ENCODE measurements at places on chromosomes 1 and 21.

DNA sequence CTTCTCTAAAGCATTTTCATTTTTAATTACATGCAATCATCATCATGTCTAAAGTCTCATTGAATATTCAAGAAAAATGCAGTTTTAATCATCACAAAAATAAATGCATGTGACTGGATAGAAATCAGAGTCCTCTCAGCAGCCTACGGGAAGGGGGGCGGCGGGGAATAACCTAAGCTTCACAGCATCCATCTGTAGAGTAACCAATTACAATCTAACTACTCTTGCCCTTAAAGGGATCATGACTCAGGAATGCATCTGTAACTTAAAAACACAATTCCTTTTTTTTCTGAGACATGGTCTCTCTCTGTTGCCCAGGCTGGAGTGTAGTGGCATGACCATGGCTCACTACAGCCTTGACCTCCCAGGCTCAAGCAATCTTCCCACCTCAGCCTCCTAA lies 22.6 kb downstream of the MTF1 start:
- DNase-seq: no peak

- no peak for DNase-seq
Measured at GRCh38 chr1:11482701-11483479, 3.9 kb downstream of the DISP3 start.

DNA sequence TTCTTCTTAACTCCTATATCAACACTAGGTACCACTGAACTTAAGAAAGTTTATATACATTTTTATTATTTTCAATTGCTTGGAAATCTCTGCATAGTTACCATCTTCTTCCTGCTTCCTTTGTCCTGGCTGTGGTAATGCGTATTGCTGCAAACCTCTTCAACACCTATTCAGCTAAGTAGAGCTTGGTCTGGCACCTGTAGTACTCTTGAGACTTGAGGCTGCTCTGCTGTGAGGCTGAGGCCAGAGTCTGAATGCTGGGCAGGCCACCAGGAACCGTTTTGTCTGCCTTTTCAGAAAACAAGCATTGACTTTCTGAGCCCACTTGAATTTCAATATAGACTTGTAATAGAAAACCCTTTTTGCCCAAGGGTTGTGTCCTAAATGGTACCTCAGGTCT lies 52.0 kb upstream of the RGS2 start:
- no peak for DNase-seq

- DNase-seq: no peak
Measured at GRCh38 chr1:8963963-8964362, 18.3 kb downstream of the CA6 start.

DNA sequence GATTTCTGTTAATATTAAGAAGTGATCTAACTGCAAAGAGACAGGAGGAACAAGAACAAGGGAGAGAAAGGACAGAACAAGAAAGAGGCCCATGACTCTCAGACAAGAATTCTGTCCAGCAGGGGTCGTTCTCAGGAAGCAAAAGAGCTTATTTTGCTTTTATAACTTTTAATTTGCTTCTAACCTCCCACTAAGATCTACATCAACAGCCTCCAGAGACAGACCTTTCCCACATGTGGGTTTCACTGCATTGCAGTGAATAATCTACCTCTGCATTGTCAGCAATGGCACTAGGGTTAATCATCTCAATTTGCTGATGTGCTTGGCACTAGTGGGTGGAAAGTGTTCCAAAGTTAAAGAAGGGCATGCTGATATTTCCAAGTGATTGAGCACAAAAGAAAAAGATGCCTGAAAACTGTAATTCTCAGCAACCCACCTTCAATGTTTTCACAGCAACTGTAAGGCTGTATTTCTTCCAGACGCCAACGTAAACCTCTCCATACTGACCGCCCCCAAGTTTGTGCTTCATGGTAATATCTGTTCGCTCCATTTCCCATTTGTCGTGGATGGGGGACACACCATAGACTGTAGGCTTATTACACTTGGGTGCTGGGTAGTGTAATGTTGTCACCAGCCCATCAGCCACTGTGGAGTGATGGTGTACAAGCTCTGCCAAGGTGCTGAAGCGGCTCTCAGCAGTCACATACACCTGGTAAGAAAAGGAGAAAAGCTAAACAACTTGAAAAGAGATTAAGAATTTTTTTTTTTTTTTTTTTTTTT lies 39.5 kb downstream of the TOR3A start:
- peak; percentile 27 for DNase-seq

- DNase-seq: no peak
Measured at GRCh38 chr1:91572044-91572443, 71.4 kb downstream of the CDC7 start.

GRCh38 chr1:65431111-65431705 lies 10.7 kb downstream of the LEPR start:
- no peak for DNase-seq

DNA sequence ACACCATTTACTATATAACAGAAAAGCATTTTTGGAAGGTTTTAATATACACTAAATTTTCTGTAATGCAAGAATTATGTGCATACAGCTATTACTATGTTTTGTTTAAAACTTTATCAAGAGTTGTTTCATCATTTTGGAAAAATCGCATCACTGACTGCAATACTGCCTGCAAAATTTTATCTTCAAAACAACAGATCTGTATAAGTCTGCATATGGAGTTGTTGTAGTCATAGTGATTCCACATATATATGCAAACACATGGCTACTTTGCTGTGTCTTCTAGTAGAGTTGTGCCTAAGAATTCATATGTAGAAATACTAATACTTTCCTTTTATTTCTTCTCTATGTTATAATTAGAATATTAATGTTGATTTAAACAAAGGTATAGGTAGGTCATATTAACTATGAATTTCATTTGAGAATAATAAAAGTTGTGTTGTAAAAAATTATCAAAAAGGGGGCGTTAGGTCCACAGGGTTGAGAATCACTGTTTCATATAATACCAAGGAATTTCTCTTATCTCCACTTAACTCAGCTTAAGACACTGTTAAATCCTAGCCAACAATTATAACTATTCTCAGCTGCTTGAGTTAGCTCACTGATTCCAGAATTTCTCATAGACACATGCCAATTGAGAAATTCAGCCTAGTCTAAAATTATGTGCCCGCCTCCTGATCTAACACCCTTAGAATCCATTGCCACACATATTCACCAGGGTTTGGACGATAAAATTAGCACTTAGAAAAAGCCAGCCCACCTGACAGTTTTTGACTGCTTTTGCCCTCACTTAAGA lies 22.9 kb upstream of the LAMC1 start:
- no peak for DNase-seq

DNA sequence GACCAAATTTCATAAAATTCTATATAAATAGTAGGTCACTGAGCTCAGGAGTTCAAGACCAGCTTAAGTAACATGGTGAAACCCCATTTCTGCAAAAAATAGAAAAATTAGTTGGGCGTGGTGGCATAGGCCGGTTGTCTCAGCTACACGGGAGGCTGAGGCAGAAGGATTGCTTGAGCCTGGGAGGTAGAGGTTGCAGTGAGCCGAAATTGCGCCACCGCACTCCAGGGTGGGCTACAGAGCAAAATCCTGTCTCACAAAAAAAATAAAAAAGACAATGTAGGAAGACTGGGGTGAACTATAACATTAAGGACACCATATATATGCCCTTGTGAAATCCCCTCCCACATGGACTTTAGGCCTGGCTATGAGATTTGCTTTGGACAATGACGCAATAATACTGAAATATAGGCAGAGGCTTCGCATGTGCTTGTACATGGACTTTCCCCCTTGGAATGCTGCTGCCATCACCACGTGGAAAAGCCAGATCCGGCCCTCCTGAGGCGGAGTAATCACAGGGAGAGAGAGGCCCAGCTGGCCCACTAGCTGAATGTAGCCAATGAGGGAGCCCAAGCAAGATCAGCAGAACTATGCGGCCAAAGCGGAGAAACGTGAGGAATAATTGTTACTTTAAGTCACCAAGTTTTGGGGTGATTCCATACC lies 13.1 kb upstream of the USP1 start:
- no peak for DNase-seq

DNA sequence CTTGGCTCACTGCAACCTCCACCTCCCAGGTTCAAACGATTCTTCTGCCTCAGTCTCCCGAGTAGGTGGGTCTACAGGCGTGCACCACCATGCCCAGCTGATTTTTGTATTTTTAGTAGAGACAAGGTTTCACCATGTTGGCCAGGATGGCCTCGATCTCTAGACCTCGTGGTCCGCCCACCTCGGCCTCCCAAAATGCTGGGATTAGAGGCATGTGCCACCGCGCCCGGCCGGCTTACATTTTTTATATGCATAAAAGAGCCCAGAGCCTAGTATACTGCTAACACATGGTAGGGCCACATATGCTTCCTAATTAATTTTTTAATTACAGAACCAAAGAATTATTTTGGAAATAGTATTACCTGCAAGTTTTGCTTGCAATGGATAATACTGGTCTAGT lies 1325.4 kb downstream of the PLA2G4A start:
- DNase-seq: no peak

DNA sequence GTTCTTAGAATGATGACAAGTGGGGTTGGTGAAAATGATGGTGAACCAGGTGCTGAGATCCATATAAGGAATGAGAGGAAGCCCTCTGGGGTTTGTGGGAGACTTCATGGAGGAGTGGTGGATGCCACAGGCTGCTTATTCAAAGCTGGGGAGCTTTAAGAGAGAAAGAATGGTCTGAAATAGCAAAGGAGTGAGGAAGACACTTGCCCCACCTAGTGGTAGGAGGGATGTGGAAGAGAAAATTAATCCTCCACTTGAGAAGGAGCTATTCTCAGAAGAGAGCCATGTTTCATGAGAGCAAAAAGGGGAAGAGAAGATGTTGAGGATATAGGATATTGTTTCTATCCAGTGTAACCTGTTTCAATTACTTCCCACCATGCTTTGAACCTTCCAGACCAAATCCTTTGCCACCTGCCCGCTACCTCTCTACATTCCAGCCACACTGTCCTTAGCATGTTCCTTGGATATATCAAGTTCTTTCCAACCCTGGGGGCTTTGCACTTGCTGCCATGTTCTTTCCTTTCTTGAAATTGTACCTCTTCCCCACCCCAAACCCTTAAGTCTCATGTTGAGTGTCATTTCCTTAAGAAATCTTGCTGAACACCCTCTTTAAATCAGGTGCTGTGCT lies 19.6 kb upstream of the ZNF648 start:
- DNase-seq: peak; percentile 7

GRCh38 chr1:215132156-215132555 lies 49.6 kb downstream of the KCNK2 start:
- no peak for DNase-seq

DNA sequence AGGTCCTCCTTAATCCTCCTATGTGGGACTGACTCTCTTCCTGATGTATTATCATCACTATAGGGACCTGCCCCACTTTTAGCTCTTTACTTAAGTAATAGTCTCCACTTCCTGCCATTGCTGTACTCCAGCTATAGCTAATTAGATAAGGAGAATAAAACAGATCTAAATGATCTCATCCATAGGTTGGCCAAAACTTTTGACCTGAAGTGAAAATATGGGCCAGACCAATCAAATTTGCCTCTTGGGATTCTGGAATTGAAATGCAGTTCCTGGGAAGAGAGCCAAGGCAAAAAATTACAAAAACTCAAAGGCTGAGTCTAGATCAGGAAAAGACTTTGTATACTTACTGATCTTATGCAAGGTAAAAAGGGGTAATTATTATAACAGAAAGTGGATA lies 36.1 kb upstream of the PDE4B start:
- DNase-seq: no peak

DNA sequence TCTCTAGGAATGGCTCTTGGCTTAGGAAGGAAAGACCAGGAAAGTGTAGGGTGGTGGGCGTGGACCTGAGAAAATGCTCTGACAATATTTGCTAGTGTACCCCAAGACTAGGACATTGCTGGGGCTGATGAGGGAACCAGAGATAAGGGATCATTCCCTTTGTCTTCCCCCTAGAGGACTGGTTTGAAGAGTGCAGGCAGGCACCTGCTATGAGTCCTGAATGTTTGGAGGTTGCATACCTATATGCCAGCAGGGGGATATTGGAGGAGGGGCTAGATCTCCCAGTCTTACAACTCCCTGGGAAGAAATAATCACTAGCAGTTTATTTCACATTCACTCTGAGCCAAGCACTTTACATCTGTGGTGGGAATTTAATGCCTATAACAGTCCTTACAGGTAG lies 6.0 kb upstream of the BCL10 start:
- DNase-seq: no peak

DNA sequence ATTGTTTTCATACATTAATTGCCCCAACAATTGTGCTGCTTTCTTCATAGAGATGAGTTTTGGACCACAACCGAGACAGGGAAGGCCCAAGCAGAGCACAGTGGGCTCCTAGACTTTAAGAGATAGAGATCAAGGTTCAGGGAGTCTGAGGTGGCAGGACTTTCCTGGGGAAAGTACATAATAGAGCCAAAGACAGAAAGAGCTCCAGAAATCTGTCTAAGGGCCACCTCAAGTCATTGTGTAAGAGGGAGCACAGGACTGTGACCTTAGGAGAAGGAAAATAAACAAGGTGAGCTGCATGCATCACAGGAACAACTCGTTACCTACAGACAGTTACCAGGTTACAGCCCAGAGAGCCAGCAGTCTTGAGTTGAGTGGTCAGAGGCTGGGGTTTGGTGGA lies 41.3 kb upstream of the CR2 start:
- no peak for DNase-seq

DNA sequence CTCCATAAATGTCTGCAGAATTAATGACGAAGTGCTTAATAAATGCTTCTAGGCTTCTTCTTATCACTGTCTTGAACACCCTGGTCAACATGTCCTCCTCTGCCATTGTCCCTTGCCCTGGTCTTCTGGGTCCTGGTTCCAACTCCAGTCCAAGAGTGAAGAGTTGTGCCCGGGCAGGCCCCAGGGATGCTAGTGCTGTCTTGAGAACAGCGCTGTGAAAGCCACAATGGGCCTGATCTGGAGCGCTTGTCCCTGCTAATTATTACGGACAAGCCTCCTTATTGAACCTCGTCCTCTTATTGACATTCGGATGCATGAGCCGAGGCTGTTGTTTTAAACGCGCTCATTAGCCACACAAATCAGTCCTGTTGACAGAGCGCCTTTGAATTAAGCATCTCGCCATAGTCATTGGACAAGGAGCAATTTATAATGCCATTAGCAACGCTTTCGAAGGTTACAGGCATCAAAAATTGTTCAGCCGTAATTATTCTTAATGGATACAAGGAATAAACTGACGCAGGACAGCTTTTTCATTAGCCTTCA lies 211.6 kb upstream of the POU3F1 start:
- DNase-seq: no peak

DNA sequence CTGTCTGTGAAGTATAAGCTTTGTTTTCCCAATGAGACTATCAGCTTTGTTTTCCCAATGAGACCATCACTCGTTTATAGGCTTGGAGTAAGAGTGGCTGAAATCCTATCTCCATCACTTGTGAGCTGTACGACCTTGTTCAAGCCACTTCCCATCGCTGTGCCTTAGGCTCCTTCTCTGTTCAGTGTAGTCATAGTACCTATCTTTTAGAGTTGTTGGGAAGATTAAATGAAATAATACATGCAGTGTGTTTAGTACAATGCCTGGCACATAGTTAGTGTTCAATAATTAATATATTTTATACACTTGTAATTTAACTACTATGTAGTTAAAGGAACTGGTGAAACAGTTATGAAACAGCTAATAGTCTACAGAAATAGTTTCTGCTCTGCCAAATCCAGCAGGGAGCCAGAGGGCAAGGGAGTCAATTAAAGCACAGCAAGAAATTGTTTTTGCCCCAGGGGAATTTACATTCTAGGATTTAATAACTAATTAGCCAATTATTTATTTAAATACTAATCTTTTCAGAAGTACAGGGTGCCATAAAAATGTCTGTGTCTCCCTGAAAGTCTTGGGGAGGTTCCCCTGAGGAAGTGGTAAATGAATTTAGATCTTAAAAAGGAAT lies 139.3 kb upstream of the HMCN1 start:
- DNase-seq: no peak
